Stimulated activated CD4-positive, alpha-beta T cell treated with anti-CD3 and anti-CD28 coated beads, Interleukin-2, amount 100 ng/mL, for 24 hours (primary cell): ENCODE measurements at places on chromosomes 13 and 19.

GRCh38 chr19:57708641-57709361, at the start of gene ZNF154:
TSS of gene ZNF154 (minus strand) at chr19:57709204. CDS start at chr19:57708971, 233 bp downstream.
- peak; percentile 30 for DNase-seq

- peak; percentile 87 for DNase-seq
These were observed 37.6 kb upstream of the NANOS3 start for GRCh38 chr19:13839130-13839937.

DNA sequence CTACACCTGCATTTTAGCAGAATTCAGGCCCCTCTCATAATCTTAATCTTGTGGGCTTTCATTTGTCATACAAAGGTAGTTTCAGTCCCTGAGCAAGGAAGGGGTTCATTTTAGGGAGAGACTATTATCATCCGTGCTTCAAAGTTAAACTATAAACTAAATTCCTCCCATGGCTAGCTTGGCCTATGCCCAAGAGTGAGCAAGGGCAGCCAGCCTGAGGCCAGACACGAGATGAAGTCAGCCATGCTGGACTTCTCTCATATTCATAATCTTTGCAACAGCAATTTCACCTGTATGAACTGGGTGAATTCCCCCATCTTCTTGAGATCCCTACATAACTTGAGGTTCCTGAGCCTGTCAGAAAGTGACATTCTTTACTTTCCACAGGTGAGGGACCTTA, 13.0 kb downstream of the ERICH4 start:
- DNase-seq: no peak

DNA sequence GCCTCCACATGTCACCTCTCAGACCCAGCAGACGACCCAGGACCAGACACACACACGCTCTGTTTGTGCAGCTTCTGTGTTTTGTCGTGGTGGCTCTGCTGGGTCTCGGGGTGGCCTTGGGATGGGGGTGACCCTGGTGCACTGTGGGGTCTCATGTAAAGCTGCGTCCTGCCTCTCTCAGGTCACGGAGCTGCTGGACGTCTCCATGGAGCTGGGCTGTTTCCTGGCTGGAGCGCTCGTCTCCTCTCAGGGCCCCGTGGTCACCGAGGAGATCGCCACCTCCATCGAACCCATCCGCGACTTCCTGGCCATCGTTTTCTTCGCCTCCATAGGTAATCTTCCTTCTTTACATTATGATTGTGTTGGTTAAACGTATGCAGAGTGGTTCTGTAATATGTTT, 45.4 kb upstream of the TFDP1 start:
- DNase-seq: no peak

GRCh38 chr13:30170569-30170968, 136.8 kb downstream of the KATNAL1 start:
- DNase-seq: no peak

- peak; percentile 78 for DNase-seq
These were observed 1.1 kb downstream of the ISYNA1 start for GRCh38 chr19:18436671-18437490.

DNA sequence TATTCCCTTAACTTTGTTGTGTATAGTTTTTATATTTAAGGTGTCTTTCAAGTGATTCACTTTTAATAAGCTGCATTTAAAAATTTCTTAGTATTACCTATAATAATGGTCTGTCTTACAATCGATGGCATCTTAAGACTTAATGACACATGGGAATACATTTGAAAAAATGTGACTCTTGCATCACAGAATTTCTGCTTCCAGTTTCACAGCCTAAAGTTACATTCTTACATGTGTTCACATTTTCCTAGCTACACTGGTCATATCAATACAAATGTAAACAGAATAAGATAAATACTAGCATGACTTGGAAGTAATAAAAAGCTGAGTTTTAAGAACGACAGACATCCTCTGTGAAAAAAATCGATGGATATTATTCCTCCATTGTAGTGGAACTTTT, 1597.1 kb upstream of the MIR17HG start:
- no peak for DNase-seq

DNA sequence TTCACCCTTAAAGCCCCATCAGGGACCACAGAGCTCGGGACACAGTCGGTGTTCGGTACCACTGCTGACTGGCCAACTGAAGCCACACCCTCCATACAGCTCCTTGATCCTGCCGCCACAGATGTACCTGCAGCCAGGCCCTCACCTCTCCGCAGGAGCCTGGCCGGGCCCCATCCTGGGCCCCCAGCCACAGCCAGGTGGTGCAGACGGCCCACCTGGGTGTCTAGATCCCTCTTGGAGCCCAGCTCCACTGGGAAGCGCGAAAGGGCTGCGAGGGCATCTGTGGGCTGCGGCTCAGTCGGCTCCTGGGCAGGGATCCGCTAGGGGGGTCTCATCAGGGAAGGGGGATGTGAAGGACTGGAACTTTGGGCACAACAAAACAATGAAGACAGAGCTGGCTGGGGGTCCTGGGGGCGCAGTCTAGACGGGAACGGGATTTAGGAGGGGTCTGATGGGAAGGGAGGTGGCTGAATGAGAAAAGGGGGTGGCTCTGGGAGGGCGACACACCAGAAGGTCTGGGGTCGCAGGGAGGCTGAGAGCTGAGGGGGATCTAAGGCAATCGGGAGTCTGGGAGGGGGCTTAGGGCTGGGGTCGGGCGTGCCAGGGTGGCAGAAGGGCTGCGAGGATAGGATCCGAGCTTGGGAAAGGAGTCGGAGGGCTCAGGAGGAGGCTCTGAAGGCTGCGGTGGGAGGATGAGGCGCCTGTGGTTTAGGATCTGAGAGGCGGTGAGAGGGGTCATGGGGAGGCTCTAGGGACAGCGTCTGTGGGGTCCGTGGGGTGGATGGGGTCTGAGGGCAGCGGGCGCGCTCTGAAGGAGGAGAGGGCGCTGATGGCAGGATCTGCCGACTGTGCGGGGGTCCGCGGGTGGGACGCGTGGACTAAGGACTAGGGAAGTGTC, 15.8 kb downstream of the PRODH2 start:
- no peak for DNase-seq

GRCh38 chr13:108830916-108831315, 201.5 kb downstream of the MYO16 start:
- DNase-seq: no peak

GRCh38 chr19:5352229-5352763, 11.7 kb upstream of the PTPRS start:
- DNase-seq: no peak

GRCh38 chr19:6481541-6482342, at the start of gene DENND1C:
TSS of gene DENND1C (minus strand) at chr19:6481787. CDS start at chr19:6481695, 92 bp downstream.
- peak; percentile 70 for DNase-seq

- no peak for DNase-seq
These were observed 49.6 kb upstream of the RAP2A start for GRCh38 chr13:97384371-97384770.

GRCh38 chr19:11194656-11195558, 2.4 kb downstream of the KANK2 start:
- DNase-seq: no peak

GRCh38 chr13:62305756-62306155, 890.1 kb upstream of the PCDH20 start:
- no peak for DNase-seq

DNA sequence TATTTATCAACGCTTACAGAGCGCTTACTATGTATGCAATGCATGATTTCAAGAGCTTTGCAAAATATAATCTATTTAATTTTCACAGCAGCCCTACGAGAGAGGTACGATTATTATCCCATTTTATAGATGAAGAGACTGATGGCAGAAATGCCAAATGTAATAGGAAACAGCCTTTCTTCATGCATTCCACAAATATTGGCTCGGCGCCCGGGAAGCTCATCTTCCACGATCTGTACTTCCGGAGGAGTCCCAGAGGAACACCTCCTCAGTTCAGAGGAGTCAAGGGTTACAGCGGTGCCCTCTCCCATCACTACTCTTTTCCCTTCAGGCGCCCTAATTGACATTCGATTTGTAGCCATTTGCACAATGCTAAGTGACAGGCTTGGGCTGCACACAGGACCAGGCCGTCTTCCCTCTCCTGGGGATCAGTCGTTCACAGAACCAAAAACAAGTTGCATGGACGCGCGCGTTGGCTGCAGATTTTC, 1.1 kb upstream of the ARHGAP35 start:
- DNase-seq: no peak

DNA sequence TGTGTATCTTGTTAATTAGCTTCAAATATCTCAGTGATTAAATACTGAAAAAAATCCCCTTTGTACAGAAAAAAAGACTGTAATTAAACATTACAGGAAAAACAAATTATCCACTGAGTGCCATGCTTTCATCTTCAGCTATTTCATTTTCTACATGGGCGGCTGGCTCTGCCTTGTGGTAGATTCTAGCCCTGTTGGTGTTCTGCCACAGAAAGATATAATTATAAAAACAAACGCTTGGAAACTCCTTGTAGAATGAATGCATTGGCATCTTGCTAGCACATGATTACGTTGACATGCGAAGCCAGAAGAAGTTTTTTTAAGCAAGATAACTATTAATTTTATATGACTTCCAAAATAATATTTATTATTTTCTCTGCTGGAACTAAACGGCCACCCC, 496.8 kb downstream of the MYO16 start:
- no peak for DNase-seq

- no peak for DNase-seq
These were observed 6.5 kb downstream of the R3HDM4 start for GRCh38 chr19:906480-906879.

DNA sequence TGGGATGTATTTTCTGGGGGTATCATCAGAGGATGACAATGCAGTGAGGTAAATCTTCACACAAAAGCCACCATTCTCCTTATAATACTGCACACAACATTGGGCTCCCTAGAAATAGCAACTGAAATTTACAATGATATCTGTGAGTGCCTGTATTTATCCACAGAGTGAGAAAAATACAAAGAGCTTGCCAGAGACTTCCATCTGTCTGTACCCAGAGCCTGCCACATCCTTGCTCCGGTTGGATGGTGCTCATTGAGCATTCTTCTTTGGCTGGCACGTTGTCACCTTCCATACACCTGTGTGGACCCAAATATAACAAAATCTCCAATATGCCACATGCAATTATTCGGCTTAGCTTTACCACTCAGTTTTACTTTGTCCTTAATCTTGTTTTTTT, 189.5 kb upstream of the UFM1 start:
- no peak for DNase-seq

GRCh38 chr19:54188215-54188871, 1.0 kb downstream of the MBOAT7 start:
- peak; percentile 65 for DNase-seq

GRCh38 chr19:2759965-2760364, 20.1 kb upstream of the SLC39A3 start:
- DNase-seq: no peak

DNA sequence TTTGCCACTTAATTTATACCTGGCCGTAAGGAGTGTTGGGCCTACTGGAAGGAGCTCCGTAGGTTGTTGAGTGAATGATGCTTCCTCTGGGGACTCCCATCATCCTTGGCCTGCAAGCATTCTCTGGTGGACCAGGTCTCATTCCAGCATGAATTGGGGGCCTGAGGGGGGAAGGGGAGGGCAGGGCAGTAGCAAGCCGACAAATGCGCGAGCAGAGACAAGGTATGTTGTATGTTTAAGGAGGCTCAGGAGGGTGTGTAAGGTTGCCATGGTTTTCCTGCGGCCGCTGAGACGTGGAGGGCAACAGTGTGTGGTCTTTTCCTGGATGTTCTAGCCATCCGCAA, 749 bp downstream of the ZNF264 start:
- no peak for DNase-seq

DNA sequence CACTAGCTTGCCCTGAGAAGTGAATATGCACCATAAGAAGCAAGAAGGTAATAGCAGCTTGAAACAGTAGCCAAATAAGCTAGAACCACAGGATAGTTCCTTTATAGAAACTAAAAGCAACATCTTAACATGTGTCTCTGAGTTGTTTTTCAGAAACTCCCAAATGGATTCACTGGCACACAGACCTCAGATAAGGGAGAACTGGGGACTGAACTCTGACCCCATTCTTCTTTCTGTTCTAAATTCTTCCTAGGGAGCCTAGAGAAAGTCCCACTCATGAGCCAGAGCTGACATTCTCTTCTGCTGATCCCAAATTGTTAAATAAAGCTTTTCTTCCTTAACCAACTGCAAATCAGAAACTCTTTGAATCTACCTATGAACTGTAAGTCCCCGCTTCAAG, 146.1 kb downstream of the PCDH9 start:
- DNase-seq: no peak

GRCh38 chr13:73082471-73082870, 23.7 kb downstream of the KLF5 start:
- no peak for DNase-seq

GRCh38 chr19:11024259-11024658, 63.4 kb downstream of the SMARCA4 start:
- no peak for DNase-seq

DNA sequence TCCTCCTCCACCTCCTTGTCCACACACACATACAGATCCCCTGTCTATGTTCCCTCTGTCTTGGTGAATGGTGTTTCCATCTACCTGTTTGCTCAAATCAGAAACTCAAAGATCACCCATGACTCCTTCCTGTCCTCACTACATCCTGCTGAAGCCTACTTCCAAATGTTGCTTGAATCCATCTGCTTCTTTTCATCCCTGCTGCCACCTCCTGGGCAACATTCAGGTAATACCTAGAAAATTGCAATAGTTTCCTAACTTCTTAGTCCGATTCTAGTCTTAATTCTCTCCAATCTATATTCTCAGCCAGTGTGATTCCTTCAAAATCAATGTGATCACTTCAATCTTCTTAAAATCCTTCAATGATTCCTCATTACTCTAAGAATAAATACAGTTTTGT, 155.5 kb upstream of the STARD13 start:
- no peak for DNase-seq

- peak; percentile 41 for DNase-seq
These were observed 19.7 kb downstream of the PNPLA6 start for GRCh38 chr19:7554990-7555864.

DNA sequence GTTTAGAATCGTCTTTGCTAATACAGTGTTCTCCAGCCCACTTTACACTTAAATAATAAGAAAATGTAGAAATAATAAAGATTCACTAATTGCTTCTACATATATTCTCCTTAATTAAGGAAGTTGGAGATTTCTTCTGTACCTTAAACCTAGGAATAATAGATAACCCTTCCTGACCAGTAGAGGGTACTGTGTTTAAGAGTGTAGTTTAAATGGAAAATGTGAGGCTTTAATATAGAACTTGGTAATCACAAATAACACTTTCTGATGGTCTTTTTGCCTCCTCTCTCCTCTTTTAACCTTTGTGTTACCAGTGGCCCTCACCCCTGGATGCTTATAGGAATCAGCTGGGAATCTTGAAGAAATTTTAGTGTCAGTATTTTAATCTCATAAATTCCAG, 20.7 kb downstream of the POMP start:
- DNase-seq: no peak

DNA sequence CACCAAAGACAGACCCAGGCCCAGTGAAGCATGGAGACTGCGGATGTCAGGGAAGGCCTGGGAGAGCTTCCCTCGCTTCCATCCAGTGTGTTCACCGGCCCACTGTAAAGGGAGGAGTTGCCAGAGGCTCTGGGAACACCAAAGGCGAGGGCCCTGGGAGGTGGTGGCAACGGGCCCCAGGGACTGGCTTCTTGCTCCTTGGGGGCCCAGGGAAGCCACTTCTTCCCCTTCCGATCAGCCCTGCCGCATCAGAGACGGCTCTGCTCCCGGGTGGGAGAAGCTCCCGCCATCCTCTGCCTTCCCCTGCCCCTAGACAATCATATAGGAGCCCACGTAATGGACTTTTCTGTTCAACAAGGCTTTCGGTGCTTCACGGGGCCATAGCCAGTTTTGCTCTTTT, 83.4 kb upstream of the GPR183 start:
- DNase-seq: no peak
